ENCODE measurements at places on chromosomes 6 and 20. TPM values are rescaled to one million over a fixed set of nuclear protein-coding genes. Genes with fewer than 3 reads are reported as not detected.

- H3K27ac ChIP-seq = peak overlapping the region; percentile 55
- H3K4me1 ChIP-seq = peaks cover 13% of the 10 kb centered on the region
- H3K27me3 ChIP-seq = no peaks in the 10 kb centered on the region
Measured at GRCh38 chr20:1802385-1803060, 92.7 kb upstream of the SIRPA start.

CCN6 gene
- total RNA-seq = not detected

GRCh38 chr6:31568537-31568961, 3.5 kb upstream of the LTA start:
- H3K27me3 ChIP-seq = no peaks in the 10 kb centered on the region
- no peak for DNase-seq
- H3K4me3 ChIP-seq = no peak overlapping the region
- peaks cover 3% of the 10 kb centered on the region for H3K4me1 ChIP-seq

DNA sequence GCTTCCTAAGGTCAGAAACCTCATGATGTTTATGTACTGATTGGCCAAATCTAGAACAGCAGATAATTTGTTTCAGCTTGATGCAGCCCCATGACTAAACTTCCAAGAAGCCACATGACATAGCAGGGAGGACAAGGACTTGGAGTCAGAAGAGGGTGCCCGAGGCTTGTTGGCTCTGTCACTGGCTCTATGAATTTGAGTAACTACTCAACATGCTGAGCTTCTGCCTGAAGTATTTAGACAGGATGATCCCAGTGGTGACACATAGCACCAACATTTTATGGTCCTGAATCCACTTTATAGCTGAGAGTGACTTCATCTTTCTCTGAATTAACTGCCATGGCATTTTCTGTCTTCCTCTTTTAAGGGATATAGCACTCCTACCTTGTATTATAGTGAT, 13.5 kb upstream of the TBX18 start:
- peaks cover 13% of the 10 kb centered on the region for H3K4me1 ChIP-seq
- peak overlapping the region; percentile 37 for H3K27ac ChIP-seq
- no peaks in the 10 kb centered on the region for H3K36me3 ChIP-seq
- no peak overlapping the region for H3K4me3 ChIP-seq
- peak; percentile 92 for DNase-seq
- peaks cover 6% of the 10 kb centered on the region for H3K27me3 ChIP-seq

GRCh38 chr6:110874880-110875547, 429 bp downstream of the AMD1 start:
- DNase-seq = peak; percentile 68
- peak overlapping the region; percentile 90 for H3K27ac ChIP-seq
- H3K4me1 ChIP-seq = peaks cover 43% of the 10 kb centered on the region
- no peaks in the 10 kb centered on the region for H3K36me3 ChIP-seq
- peak overlapping the region; percentile 82 for H3K4me3 ChIP-seq

DNA sequence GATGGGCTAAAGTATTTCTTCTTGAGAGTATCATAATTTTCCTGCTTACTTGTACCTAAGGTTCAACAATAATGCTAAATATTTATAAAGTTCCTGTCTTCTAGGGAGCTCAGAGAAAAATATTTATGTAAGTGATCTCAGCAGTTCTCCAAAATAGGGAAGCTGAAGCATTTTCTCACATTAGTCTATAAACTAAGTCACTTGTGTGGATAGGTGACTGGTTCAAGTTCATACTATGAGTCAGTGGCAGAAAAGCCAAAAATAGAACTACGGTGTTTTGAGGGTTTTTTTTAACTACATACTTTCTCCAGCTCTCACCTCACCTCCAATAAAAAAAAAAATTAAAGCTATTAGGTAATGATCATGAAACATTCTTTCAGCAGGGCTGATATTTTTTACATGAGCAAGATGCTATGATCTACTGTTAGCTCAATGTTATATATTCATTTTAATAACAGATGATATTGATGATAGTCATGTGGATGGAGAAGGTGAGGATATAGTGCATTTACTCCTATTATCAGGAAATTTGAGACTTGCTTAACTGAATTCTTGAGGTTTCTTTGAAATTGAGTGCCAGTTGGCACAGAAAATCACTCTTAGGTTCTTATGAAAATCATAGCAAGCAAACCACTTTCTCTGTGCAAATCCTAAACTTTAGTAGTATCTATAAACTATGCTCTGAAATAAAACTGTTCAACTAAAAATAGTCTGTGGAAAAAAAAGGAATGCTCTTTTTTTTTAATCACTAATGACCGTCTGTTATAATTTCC, 4.1 kb upstream of the MOXD1 start:
- DNase-seq = peak; percentile 77
- H3K27me3 ChIP-seq = no peaks in the 10 kb centered on the region
- H3K36me3 ChIP-seq = no peaks in the 10 kb centered on the region
- peak overlapping the region; percentile 83 for H3K27ac ChIP-seq

PTK7 gene
- total RNA-seq = 146 TPM

ANKEF1 gene
- 0.22 TPM for total RNA-seq

TPBG gene
- total RNA-seq = 174 TPM

DTD1 gene
- total RNA-seq = 73.3 TPM

DNA sequence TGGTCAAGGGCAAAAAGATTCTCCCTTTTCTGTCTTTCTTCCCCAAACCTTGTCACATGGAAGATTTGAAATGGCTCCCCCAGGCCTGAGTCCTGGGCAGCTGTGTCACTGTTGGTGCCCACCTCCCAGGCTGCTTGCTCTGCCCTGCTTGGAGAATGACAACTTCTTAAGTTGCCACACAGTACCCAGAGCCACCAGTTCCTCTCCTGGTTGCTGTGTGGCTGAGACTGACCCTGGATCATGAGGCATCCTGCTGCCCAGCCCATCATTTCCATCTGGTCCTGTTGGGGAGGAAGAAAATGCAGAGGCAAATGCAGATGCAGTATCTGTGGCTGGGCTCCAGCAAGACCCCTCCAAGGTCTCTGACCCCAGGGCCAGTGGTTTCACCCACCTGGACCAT, 113.7 kb downstream of the PHACTR3 start:
- no peak overlapping the region for H3K4me3 ChIP-seq
- H3K4me1 ChIP-seq = no peaks in the 10 kb centered on the region
- no peak for DNase-seq
- no peaks in the 10 kb centered on the region for H3K27me3 ChIP-seq

- H3K4me3 ChIP-seq = peak within 1 kb of the TSS; percentile 96
- DNase-seq = peak; percentile 92
- peak within 1 kb of the TSS; percentile 50 for H3K27ac ChIP-seq
- H3K36me3 ChIP-seq = peaks cover 12% of the 10 kb centered on the region
- H3K27me3 ChIP-seq = no peaks in the 10 kb centered on the region
- H3K4me1 ChIP-seq = peaks cover 15% of the 10 kb centered on the region
Measured at GRCh38 chr6:28225056-28225834, at the start of gene ZSCAN9. Gene ZSCAN9, plus strand, starts transcription at chr6:28225275. Its CDS starts 1,810 bp downstream, at chr6:28227085.

GRCh38 chr6:46191961-46192360, 21.2 kb upstream of the ENPP5 start:
- H3K4me3 ChIP-seq = no peak overlapping the region
- no peaks in the 10 kb centered on the region for H3K27me3 ChIP-seq
- peak overlapping the region; percentile 59 for H3K27ac ChIP-seq
- DNase-seq = peak; percentile 93
- peaks cover 17% of the 10 kb centered on the region for H3K4me1 ChIP-seq

DNA sequence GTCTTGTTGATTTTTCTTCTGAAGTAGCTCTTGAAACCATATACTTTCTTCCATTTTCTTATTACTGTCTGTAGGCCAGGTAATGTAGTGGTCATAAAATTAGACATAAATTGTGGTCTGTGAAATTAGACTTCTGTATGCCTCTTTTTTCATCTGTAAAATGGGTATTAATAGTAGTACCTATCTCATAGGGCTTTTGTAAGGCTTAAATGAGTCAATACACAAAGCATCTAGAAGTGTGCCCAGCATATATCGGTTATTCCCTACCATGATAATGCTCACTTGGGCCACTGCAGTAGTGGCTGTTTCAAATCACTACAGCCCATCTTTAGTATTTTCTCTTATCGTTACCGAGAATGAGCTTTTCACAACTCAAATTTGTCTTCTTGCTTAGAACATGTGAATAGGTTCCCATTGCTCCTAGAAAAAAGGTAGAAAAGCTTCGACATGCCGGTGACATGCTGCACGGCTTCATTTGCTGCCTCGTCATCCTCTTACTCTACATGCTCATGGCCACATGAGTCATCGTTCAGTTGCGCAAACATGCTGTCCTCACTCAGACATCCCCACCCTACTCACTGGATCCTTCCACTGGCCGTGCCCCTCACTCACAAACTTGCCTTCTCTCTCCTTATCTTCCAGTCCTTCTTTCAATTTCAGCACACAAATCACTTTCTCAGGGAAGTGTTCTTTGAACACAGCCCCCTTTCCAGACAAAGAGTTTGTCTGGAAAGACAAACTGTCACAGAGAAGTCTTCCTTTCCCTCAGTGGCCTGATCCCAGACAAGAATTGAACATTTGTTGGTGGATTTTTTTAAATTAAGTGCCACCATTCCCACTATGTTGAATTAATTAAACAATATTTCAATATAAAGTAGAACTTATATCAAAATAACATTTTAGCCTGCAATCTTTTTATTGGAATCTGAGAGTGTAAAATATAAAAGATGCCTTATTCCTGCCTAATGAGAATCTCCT, 32.2 kb upstream of the ERVFRD-1 start:
- no peaks in the 10 kb centered on the region for H3K27me3 ChIP-seq
- peak overlapping the region; percentile 67 for H3K27ac ChIP-seq
- peak; percentile 96 for DNase-seq
- no peaks in the 10 kb centered on the region for H3K36me3 ChIP-seq

DNA sequence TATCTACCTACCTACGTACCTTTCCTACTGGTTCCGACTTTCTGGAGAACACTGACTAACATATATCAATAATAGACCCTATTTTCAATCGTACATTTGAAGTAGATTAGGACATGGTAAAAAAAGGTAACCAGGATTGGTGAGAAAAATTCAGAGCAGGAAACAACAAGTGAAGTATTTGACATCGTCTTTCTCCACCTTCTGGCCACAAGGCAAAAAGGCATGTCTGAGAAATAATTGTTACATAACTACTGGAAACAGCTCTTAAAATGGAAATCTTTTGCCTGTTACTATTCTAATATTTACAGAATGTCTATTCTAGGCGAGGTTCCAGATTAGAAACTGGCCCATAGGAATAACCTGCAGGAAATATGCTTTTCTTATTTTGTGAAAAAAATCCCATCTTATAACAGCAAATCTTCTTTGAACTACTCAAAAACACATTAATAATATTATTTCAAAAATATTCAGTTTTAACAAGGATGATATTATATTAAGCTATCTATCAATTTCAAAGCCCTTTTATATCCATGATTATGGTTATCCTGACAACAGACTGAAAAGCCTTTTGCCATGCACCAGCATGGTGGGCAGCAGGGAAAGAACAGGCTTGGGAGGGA, 80.8 kb downstream of the RCAN2 start:
- no peak overlapping the region for H3K27ac ChIP-seq
- H3K4me3 ChIP-seq = no peak overlapping the region
- no peaks in the 10 kb centered on the region for H3K27me3 ChIP-seq
- H3K36me3 ChIP-seq = no peaks in the 10 kb centered on the region
- peak; percentile 71 for DNase-seq

DNA sequence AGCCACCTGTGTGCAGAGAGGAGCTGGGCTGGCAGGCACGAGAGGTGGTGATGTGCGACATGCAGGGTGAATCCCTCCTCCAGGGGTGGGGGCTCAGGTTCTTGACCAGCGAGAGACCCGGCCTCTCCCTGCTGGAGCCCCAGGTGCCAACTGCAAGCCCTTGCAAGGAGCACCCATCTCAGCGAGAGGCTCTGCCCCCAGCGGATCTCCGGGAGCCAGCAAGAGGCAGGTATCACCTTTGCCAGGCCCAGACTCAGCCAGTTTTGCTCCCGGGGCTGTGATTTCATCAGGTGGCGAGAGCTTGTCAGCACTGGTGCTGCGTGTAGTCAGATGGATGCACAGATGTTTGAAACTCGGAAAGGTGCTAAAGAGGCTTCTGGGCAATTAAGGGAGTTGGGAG, 87.7 kb downstream of the TFAP2C start:
- H3K36me3 ChIP-seq = no peaks in the 10 kb centered on the region
- peaks cover 7% of the 10 kb centered on the region for H3K4me1 ChIP-seq
- H3K27me3 ChIP-seq = no peaks in the 10 kb centered on the region
- H3K27ac ChIP-seq = no peak overlapping the region

- H3K36me3 ChIP-seq = no peaks in the 10 kb centered on the region
- H3K27me3 ChIP-seq = no peaks in the 10 kb centered on the region
- peaks cover 5% of the 10 kb centered on the region for H3K4me1 ChIP-seq
Measured at GRCh38 chr6:2103765-2104523, 141.5 kb downstream of the GMDS start.

GRCh38 chr20:64086801-64087200, 2.6 kb upstream of the LKAAEAR1 start:
- H3K27ac ChIP-seq = no peak overlapping the region
- no peak overlapping the region for H3K4me3 ChIP-seq
- H3K27me3 ChIP-seq = peaks cover 4% of the 10 kb centered on the region
- H3K4me1 ChIP-seq = no peaks in the 10 kb centered on the region

- no peaks in the 10 kb centered on the region for H3K4me1 ChIP-seq
- DNase-seq = peak; percentile 24
- H3K27me3 ChIP-seq = 0 out of 2 replicates have a peak, but pooled peaks cover 9% of the 10 kb centered on the region
Measured at GRCh38 chr6:106749609-106750008, 120.2 kb downstream of the QRSL1 start.

CSNK2A1 gene
- 98.8 TPM for total RNA-seq

DNA sequence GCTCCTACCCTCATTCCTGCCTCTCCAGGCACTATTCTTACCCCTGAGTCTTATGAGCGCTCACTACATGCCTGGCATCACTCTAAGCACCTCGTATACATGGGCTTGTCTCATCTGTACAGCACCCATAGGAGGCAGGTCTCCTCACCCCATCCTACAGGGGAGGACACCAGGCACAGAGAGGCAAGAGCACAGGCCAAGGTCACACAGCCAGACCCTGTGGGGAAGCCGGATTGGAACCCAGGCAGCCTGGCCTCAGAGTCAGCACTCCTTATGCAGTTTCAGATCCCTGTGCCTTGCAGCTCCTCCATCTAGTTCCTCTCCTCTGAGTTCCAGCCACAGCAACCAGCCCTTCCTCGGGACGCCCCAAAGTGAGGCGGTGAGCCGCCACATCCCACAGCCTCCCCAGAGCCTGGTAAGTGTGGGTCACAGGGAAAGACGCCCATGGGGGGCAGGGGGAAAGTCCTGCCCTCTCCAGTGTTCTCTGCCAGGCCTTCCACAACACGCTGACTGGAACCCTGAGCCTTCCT, 103.3 kb downstream of the NFATC2 start:
- H3K27ac ChIP-seq = no peak overlapping the region
- DNase-seq = no peak
- no peak overlapping the region for H3K4me3 ChIP-seq

DNA sequence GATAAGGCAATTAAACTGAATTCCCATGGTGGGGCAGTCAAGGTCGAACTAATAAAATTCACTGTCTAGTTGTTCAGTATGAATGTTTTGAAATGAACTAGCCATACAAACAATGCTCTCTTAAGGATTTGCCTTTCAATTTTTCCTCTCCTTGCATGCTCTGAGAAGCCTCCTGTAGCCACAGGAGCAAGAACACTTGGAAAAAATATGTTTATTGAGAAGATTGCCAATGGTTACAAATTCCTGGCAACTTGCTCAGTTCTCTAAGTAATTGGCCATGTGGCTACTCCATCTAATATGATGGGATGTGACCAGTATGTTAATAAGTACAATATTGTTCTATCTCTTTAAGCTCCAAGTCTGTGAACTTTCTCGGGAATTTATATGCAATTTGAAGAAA, 49.4 kb downstream of the FUT9 start:
- DNase-seq = no peak
- no peak overlapping the region for H3K27ac ChIP-seq
- H3K4me3 ChIP-seq = no peak overlapping the region
- H3K36me3 ChIP-seq = no peaks in the 10 kb centered on the region

GRCh38 chr20:3203315-3204123, 963 bp downstream of the DDRGK1 start:
- peak; percentile 71 for DNase-seq
- H3K36me3 ChIP-seq = no peaks in the 10 kb centered on the region
- peaks cover 13% of the 10 kb centered on the region for H3K4me1 ChIP-seq

RIPOR3 gene
- not detected for total RNA-seq

MEI4 gene
- total RNA-seq = not detected
